T-helper 22 cell (primary cell): ENCODE measurements at places on chromosomes 4 and X.
A peak's percentile ranks its signal among the peaks of the same experiment; 100 is the strongest.

- DNase-seq = no peak
Observed at GRCh38 chrX:40147971-40148370, 50.2 kb upstream of the BCOR start.

DNA sequence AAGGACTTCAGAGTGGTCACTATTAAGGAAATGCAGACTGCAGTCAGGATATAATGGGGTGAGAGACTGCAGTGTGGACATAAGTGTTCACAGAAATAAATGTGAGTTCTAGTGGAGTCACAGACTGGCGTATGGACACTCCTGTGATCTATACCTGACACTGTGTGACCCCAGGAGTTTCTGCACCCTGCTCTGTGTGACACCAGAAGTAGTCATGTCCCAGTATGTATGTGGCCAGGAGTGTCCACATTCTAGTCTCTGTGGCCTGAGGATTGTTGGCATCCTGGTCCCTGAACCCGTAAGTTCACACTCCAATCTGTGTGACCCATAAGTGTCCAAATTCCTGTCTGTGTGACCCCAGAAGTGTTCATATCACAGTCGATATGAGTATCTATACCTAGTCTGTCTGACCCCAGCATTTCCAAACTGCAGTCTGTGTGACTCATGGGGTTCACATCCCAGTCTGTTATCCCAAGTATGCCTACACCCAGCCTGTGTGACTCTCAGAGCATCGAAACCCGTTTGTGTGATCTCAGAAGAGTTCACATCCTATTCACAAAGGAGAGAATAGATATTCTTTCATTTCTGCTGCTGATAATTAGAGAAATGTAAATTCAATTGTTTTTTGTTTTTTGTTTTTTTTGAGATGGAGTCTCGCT, 16.3 kb downstream of the WDR13 start:
- DNase-seq = no peak

GRCh38 chr4:150237110-150237872, 159.0 kb downstream of the DCLK2 start:
- no peak for DNase-seq

- no peak for DNase-seq
Observed at GRCh38 chr4:139802931-139803330, 137.3 kb downstream of the MGST2 start.

GRCh38 chr4:41216294-41217019, 2.1 kb upstream of the APBB2 start:
- DNase-seq = no peak

DNA sequence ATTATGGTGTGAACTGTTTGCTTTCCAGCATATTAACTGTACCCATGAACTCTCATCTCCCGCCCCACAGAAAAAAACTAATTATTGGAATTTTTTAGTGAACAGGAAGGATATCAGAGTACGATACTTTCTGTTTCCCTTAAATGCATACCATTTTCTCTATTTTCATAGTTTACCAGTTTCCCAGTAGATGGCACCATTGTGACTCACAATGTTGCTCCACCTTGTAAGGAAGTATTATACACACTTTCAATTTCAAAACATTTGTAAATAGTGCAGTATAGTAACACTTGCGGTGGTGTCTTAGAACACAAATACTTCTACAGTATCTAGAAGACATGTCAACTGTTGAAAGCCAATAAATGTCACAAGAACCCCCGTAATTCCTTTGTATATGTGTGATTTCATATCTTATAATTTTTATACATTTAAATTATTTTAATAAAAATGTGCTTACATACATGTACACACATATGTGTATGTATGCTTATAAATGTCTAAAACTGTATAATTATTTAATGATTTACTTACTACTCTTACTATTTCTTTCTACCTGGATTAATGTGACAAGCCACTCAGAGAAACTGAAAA, 167.3 kb downstream of the SLIT2 start:
- DNase-seq = no peak

GRCh38 chrX:123859846-123860838, at the start of gene XIAP:
TSS of gene XIAP (plus strand) at chrX:123860053. CDS start at chrX:123885663, 25,610 bp downstream.
- peak; percentile 45 for DNase-seq

DNA sequence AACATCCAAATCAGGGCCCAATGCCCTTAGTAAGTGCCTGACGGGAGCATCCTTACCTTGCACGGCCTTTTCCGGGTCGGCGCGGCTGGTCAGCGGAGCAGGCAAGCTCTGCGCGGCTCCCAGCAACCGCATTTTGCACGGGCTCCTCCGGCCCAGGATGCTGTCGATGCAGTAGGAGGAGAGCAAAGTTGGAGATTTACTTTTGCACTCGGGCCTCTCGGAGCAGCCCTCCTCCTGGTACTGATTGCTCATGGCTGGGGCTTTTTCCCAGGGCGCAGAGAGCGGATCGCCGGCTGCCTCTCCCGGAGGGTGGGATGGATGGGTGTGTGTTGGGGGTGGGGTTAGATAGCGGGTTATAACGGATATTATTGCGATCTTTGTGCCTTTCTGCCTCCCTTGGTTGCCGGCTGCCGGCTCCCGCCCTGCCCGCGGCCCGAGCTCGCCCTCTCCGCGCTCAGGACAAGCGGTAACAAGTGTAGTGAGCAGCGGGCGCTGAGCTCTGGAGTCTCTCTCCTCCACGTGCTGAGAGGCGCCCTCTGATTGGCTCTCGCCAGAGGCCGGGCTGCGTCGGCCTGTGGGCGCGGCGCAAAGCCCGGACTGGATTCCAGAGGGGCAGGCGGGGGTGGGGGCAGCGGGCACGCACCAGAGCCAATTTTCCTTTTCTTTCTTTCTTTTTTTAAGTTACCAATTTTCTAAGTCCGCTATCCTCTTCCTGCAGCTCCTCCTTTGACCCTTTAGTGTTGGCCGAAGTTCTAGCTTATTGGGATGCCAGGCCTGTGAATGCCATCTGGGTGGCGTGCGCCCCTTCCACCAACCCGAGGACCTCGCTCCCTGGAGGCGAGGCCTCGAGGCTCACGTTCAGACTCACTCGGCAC, at the start of gene ARX:
ARX (minus strand) TSS at position 480 of the 875 bp plus-strand sequence; CDS start at position 252, 228 bp downstream.
- DNase-seq = no peak

DNA sequence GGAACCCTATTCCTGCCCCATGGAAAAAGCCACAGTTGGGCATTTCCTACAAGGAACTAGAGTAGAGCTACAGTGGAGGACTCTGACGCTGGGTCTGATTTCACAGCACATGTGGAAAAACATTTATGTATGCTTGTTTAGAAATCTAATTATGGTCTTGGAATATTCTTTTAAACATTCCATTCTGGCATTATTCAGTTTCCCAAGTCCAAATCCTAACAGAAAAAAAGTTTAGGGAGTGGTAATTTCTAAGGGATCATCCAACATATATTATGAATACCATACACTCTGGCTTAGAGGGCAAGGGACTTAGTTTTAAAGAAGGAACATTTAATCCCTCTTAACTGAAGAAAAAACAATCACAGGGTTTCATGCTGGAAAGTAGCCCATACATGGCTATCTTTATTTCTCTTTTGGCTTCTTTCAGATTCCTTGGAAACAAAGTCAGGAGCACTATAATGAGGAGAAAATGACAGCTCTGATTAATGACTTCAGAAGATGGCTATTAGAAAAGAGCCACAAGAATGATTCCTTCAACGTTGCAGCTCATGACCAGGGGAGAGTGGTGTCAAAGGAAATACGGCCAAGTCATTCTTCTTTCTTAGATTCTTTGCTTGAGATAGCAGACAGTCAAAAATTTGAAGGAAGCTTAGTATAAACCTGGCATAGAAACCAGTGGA, 56.1 kb downstream of the CNGA2 start:
- no peak for DNase-seq

- no peak for DNase-seq
Observed at GRCh38 chrX:5242091-5242790, 986.4 kb downstream of the NLGN4X start.

- no peak for DNase-seq
Observed at GRCh38 chrX:108221301-108221864, 129.8 kb downstream of the ATG4A start.

GRCh38 chr4:168019019-168019651, 73.2 kb upstream of the ANXA10 start:
- no peak for DNase-seq

GRCh38 chr4:14792702-14793227, 209.5 kb upstream of the CPEB2 start:
- DNase-seq = no peak

- no peak for DNase-seq
Observed at GRCh38 chrX:10922159-10922558, 189.0 kb upstream of the HCCS start.

DNA sequence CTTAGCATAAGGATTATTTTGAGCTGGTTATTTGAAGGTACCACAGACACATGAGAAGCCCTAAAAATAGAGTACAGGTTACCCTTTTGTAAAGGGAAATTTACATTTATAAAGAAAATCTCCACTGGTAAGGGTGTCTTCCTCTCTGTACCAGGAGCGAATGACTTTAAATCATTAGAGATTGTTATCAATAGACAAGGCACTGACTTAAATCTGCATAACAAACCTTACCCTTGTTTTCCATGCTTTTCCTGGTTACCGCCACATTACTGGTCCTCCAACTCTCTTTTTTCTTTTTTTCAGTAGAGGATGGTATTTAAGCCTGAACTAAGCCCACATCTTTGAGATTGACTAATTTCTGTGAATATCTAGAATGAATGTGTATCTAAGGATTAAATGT, 129.8 kb downstream of the SLC7A11 start:
- DNase-seq = no peak

DNA sequence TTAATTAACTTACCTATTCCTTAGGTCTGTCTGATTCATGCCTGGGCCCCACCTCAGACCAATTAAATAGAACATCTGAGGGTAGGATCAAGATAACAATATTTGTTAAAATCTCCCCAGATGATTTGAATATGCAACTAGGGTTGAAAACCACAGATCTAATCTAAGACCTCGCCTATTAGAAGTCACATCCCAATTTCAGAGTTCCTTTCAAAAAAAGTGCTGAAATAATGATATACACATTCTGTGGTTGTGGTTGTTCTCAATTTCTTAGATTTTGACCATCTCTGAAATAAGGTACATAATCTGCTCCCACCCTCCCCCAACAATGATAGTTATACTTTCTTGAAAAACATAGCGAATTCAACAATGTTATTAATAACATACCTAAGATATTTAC, 27.7 kb downstream of the NIPAL1 start:
- no peak for DNase-seq

GRCh38 chr4:15197005-15197404, 194.7 kb downstream of the CPEB2 start:
- no peak for DNase-seq

GRCh38 chrX:821327-822107, 190.9 kb downstream of the SHOX start:
- DNase-seq = no peak
